ENCODE measurements at places on chromosomes 6 and 20.

GRCh38 chr6:89999945-90000825 is 105.9 kb downstream of the GJA10 start:
- DNase-seq: peak; percentile 40

GRCh38 chr6:156848123-156848522 is 70.9 kb downstream of the ARID1B start:
- no peak for DNase-seq

- no peak for DNase-seq
Observed at GRCh38 chr6:143361536-143362191, 88.8 kb downstream of the ADAT2 start.

DNA sequence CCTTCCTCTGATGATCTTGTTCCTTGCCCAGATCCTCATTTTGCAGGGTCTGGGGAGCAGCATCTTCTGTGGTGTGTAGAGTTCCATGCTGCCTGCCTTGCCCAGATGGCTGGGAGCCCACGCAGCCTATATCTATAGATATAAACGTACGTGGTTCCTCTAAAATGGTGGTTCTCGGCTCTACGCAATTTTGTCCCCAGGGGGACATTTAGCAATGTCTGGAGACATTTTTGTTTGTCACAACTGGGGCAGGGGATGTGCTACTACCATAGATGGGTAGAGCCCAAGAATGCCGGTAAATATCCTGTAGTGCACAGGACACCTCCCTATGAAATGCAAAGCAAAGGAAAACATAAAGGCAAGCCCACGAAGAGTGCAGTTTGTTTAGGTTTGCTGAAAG is 98.4 kb upstream of the SPACA1 start:
- DNase-seq: no peak

Data from inflammatory macrophage treated with lipopolysaccharide for 1 hour (primary cell).